ENCODE measurements at places on chromosomes 3 and 15. TPM values are rescaled to one million over a fixed set of nuclear protein-coding genes. Genes with fewer than 3 reads are reported as not detected.

PYGO1 gene
- total RNA-seq: under 0.01 TPM

CYP8B1 gene
- not detected for total RNA-seq

ALDH1A2 gene
- total RNA-seq: 34.5 TPM

PRICKLE2 gene
- total RNA-seq: 1.6 TPM

CHST13 gene
- not detected for total RNA-seq

NPAP1 gene
- total RNA-seq: not detected

GOLGA6B gene
- not detected for total RNA-seq

GRCh38 chr3:37135561-37135960, 38.8 kb downstream of the LRRFIP2 start:
- no peak for DNase-seq

GRCh38 chr3:106371971-106372805, 503.4 kb upstream of the CBLB start:
- no peak for DNase-seq

DNA sequence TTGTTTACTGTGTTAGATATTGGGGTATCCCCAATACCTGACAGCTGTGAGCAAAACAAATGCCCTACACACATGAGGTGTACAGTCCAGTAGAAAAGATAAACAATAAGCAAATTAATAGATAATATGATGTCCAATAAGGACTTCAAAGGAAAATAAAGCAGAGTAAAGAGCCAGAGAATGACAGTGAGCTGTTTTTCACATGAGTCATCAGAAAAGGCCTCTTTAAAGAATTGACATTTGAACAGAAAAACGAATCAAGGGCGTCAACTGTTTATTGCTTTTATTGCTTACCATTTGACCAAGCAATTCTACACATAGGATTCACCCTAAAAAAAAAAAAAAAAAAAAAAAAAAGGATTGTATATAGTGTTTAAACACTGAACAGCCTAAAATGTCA, 96.6 kb upstream of the FLNB start:
- DNase-seq: peak; percentile 43

GRCh38 chr15:58520936-58521292, 89.1 kb downstream of the LIPC start:
- peak; percentile 41 for DNase-seq

DNA sequence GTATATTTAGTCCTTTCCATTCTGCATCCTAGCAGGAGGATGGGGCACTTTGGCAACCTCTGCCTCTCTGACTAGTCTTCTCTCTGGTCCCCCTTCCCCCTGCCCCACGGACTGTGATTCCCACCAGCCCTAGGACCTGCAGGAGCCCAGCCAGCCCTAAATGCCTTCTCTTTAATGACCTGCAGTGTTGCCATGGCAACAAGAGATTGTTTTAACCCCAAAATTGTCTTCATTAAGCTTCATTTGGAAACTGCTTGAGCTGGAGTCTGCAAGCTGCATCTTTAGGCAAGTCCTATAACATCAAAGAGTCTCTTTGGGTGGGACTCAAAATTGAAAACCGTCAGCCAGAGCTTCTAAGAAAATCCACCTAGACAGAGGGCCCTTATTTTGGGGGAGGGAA, 59.7 kb upstream of the ANKRD34C start:
- DNase-seq: no peak

- no peak for DNase-seq
Measured at GRCh38 chr3:99714146-99714545, 75.8 kb downstream of the COL8A1 start.

- DNase-seq: no peak
Measured at GRCh38 chr3:31086148-31086547, 191.7 kb upstream of the GADL1 start.

GRCh38 chr15:68042156-68042854, 11.8 kb upstream of the PIAS1 start:
- no peak for DNase-seq

DNA sequence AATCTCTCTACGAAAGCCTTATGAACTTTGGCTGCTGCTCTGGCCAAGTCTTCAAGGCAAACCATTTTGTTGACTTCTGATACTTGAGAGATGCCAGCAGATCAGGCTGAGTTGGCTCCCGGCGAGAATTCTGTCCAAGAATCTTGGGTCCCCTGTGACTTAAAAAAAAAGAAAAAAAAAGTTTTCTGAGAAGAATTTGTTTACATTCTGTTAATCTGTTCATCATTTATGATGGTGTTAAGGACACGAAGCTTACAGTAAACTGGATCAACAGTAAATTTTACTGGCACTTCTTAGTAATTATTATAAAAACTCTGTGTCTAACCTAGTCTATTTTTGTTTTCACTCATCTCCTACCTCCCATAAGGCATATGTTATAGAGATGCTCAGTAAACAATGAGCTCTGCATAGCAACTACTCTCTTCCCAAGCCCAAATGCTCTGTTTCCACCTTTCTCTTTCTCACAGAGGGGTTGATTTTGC, 320.9 kb upstream of the RASGRP1 start:
- DNase-seq: no peak

GRCh38 chr15:72487070-72487797, 13.1 kb downstream of the ARIH1 start:
- DNase-seq: no peak

- DNase-seq: peak; percentile 78
Measured at GRCh38 chr15:31200735-31201151, 99.2 kb upstream of the TRPM1 start.

DNA sequence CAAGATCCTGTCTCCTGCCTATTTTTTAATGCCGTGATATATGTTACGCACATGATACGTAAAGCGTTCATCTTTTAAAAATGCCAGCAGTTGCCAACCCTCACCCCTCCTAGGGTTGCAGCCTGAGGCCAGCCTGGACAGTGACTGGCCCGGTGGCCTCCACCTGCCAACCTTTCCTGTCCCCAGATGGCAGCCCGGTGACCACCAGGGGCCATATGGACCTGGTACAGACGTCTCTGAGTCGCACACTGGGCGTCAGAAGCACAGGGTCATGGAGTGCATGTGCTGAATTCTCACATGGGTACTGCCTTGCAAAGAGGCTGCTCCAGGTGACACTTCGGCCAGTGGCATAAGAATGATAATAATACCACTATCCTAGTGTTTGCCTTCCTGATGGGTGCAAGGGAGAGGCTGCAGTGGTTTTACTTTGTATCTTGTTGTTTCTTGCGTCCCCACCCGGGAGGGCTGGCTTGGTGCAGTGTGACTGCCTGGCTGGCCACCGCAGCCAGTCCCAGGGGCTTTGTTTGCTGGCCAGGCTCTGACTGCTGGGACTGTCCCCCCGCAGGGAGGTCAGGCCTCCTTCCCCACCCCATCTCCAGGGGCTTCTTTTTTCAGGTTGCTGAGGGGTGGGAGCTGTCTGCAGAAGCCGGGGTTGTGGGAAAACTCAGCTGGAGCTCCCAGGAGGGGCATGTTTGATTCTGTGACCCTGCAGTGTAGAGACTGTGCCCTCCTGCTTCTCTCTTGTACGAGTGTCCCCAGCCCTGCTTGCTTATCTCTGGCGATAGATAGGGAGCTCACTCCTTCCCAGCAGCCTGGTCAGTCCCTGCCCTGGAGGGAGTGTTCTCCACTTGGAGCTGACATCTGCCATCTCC, 16.9 kb downstream of the FBLN2 start:
- DNase-seq: no peak

DNA sequence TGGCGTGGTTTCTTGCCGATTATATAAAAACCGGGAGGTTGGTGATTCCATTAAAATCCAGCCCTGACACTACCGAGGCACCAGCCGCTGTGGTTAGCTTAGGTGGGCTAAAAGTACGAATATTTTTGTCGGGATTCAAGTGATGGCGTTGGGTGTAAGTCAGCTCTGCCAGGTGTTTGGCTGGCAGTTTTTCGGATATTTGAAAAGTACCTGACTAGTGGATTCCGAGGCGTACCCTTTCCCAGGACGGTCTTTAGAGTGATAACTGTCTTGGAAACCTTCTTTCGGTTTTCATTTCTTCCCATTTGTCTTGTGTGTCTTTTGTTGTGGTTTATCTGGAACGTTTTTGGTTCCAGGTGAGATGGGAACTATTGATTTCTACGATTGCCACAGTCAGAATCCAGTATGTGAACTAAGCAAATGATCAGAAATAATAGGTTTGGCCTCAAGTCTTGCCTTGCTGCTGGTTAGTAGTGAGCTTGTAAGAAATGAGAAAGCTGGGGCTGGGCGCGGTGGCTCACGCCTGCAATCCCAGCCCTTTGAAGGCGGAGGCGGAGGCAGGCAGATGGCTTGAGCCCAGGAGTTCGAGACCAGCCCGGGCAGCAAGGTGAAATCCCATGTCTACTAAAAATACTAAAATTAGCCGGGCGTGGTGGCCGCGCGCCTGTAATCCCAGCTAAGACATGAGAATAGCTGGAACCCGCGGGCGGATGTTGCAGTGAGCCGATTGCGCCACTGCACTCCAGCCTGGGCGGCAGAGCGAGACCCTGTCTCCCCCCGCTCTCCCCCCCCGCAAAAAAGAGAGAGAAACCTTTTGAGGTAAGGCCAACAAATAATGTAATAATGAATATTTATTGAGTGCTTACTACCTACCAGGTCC, 1.4 kb downstream of the FYTTD1 start:
- peak; percentile 44 for DNase-seq
